ENCODE measurements at places on chromosomes 12 and 14.

- DNase-seq, result no peak
Measured at GRCh38 chr14:78805570-78805969, 635.4 kb downstream of the NRXN3 start.

DNA sequence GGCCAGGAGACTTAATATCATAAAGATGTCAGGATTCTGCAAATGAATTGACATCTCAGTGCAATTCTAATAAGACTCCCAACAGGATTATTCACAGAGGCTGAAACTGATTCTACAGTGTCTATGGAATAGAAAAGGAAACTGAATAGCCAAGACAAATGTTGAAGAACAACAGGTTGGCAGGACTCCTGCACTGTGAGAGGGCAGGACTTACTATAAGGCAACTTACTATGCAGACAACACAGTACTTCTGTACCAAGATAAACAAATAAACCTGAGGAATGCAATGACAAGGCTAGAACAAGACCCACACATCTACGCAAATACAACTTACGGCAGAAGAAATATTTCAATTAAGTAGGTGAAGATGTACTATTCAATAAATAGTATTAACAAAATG, 132.2 kb upstream of the FKBP4 start:
- DNase-seq, result no peak

GRCh38 chr12:51323966-51324895, at the start of gene BIN2:
Gene BIN2, minus strand, starts transcription at chr12:51324174. Its CDS starts 72 bp downstream, at chr12:51324102.
- no peak for DNase-seq

DNA sequence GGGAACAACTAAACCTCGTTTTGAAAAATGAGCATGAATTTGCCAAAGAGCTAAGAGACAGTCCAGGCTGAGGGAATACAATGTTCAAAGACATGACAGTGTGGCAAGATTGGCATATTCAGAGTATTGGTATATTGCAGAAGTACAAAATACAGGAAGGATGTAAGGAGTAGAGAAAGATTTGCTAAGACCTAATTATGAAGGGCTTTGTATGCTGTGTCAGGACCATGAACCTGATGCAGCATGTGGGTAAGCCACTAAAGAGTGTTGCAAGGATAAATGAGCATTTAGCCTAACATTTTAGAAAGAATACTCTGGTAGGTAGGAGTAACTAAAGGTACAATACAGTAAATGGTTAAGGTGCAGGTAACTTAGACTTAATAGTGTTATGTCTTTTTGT, 65.1 kb downstream of the KTN1 start:
- no peak for DNase-seq
